ENCODE measurements at places on chromosomes 3 and 15.
A peak's percentile ranks its signal among the peaks of the same experiment; 100 is the strongest.

- no peak for DNase-seq
Observed at GRCh38 chr3:121836064-121836463, 1.1 kb downstream of the EAF2 start.

DNA sequence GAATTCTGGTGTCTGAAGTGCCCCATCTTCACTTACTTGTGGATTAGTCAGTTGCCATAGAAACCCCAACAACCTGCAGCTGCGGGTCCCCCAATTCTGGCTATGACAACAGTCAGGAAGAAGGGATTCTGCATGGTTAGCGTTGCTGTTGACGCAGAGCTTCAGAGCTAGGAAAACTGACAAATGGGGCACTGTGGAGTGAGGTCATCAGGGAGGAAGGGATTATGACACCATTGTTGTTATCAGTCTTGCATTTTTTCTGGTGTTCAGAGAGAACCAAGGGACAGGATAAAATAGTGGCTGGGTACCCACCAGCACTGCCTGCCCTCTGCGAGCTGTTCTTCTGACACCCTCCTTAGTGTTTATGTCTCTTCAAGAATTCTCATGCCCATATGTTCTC lies 367.7 kb upstream of the ARRDC4 start:
- DNase-seq = no peak

DNA sequence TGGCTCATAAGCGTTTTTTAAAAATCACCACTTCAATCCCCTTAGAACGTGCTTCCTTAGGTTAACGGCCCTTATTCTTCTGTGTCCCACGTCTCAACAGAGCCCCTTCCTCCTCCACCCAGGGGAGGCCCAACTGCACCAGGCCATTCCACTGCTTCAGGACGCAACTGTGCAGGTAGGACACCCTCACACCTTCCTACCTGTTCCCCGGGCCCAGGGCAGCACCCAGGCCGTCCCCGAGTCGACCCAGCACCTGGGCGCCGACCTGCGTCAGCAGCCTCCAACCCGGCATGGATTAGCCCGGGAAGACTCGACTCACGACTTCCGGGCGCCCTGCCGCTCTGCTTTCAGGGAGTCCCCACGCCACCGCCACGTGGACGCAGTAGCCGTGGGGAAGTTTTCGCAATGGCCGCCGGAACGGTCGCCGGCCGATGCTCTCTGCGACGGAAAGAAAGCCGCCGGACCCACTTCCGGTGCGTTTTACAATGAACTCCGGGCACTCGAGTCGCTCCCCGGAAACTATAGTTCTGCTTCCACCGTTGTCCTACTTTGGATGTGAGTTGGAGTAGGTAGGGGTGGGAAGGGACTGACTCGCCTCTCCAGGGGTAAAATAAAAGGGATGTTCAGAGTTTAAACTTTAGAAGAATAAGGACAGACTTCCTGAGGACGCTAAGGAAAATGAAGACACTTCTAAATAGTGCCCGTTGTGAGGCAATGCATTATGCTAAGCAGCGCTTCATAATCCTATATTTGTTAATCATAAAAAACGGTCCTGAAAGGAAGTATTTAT lies at the start of gene MRPL3:
Gene MRPL3, minus strand, starts transcription at position 442 of the 790 bp plus-strand sequence. Its CDS starts 150 bp downstream, at position 292.
- peak; percentile 74 for DNase-seq

DNA sequence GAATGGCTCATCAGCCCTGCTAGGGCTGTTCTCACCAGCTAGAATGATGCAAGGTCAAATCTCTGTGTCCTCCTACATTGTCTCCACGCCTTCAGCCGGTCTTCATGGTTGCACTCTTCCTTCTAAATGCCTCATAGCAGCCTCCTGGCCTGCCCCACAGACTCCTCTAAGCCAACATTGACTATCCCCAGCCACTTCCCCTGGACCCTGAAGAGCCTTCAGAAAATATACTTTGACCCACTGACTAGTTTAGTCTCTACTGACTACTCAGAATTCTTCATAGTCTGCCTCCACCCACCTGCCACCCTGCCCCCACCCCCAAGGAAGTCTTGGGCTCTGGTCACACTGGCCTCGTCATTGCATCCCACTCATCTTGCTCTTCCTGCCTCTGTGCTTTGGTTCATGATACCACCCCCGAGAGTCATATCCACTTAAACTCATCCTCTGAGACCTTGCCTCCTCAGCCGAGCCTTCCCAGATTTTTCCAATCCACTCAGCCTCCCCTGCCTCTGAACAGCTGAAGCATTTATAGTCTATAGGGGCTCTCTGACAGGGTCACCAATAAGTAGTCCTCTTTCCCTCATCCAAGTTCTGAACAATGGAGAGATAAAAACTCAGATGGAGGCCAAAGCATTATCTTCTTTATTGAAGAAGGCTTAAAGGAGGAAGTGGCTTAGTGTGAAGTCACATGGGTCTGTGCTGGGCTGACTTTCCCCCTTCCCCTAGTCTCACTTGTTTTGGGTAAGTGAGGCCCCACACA lies 9.5 kb upstream of the DOCK3 start:
- no peak for DNase-seq

GRCh38 chr15:74548241-74548640 lies 7.2 kb downstream of the ARID3B start:
- DNase-seq = no peak

DNA sequence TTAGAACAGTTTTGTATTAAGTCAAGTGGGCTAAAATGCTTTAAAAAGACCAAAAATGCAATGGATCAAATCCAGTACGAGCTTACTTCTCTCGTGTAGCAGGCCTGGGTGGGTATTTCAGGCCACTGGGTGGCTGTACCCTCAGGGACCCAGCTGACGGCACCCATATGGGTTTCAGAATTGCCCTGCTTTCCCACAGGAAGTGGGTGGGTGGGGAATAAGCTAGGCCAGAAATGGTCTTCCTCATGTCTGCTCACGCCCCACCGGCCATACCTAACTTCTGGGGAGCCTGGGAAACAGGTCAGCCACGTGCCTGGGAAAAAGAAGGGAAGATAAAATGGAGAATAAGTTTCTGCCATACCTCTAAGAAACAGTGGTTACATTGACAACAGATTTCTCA lies 20.3 kb downstream of the GPR160 start:
- DNase-seq = no peak

- DNase-seq = no peak
Observed at GRCh38 chr3:36063992-36064391, 316.3 kb upstream of the STAC start.

- DNase-seq = no peak
Observed at GRCh38 chr3:55721716-55722484, 234.8 kb upstream of the WNT5A start.

GRCh38 chr3:195956577-195956976 lies 48.2 kb upstream of the TNK2 start:
- DNase-seq = no peak

- DNase-seq = no peak
Observed at GRCh38 chr15:76669521-76670207, 235.5 kb downstream of the SCAPER start.

DNA sequence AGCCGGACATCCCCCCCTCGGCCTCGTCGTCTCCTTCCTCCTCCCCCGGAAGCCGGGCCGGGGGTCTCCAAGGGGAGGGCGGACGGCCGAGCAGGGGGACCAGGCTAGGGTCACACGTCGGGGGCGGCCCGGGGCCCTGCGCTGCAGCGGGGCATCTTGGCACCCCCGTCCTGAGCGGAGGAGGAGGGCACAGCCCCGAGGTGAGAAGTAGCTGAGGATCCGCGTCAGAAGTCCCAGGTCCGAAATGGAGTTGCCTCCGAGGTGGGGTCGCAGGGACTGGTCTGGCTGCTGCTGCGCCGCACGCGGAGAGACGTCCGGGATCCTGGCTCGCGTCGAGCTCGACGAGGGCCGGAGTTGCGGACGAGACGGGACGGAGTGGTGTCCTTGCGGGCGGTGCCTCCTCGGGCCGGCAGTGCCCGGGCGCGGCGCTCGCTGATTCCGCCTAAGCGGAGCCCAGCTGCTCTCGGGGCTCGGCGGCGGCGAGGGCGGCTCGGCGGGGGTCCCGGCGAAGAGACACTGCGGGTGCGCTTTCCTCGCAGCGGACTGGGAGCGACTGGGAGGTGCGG lies at the start of gene ADCY5:
Gene ADCY5, minus strand, starts transcription at position 555 of the 566 bp plus-strand sequence. Its CDS starts 545 bp downstream, at position 10.
- no peak for DNase-seq

- DNase-seq = no peak
Observed at GRCh38 chr15:60589253-60589652, 110.3 kb upstream of the ICE2 start.

Measured in activated CD4-positive, alpha-beta T cell treated with anti-CD3 and anti-CD28 coated beads for 1 hour (primary cell).